MCF 10A (cell line): ENCODE measurements at places on chromosomes 2 and 18.

- DNase-seq = peak; percentile 16
Observed at GRCh38 chr2:67234440-67234839, 162.7 kb upstream of the ETAA1 start.

- no peak for DNase-seq
Observed at GRCh38 chr2:458425-458815, 170.5 kb upstream of the ALKAL2 start.

DNA sequence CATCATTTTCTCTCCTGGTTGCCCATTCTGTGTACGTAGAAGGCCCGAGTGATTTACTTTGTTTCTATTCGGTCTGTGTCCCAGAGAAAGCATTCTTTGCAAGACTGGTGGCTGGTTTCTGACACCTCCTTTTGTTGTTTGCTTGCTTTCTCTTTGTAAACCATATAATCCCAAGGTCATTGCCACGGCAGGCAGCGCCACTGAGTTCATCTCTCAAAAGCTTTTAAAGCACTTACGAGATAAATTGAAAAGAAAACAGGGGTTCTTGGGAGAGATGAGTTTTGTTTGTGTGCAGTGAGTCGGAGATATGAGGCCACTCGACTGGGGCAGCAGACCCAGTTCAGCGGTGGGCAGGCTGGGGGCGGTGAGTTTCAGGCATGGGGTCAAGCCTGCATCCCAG, 137.6 kb downstream of the NCK2 start:
- DNase-seq = no peak

DNA sequence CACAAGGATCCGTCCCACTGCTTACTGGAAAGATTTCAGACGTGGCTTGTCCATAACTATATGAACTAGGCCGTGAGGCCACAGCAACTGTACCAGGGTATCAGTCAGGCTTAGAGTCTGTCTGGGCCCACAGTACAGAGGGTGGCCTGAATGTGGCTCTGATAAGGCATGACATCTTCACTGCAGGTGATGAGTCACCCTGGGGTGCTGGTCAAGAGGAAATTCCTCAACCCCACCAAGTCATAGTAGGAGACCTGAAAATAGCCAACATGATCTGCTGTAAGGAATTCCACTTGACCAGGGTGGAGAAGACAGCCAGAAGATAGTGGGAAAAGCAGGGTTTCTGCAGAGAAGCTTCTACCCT, 107.7 kb downstream of the INHBB start:
- no peak for DNase-seq
